ENCODE measurements at places on chromosomes 1 and 21.

GRCh38 chr1:247212627-247213617 is 41.1 kb upstream of the ZNF124 start:
- DNase-seq = no peak

- DNase-seq = no peak
Observed at GRCh38 chr1:71023515-71023914, 24.1 kb downstream of the PTGER3 start.

DNA sequence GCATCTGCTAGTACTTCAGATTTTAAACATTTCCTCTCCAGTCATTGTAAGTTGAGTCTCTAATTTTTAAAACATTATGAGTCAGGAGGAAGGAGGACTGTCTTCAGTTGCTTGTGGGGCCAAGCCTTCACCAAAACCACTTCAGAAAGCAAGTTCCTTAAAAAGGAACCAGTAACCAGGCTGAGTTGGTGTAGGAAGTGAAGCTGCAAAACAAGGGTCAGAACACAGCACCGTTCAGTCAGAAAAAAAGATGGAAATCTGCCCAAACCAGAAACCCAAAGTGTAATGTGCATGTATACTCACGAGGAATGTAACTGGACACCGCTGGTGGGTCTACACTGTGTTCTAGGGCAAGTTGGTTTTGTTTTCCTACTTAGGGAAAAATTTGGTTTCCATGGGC is 402.1 kb downstream of the SETD4 start:
- no peak for DNase-seq

GRCh38 chr1:182438326-182438725 is 11.6 kb upstream of the RGSL1 start:
- DNase-seq = no peak

GRCh38 chr1:8083739-8084484 is 57.8 kb upstream of the ERRFI1 start:
- DNase-seq = no peak

GRCh38 chr1:83829106-83829505 is 169.8 kb downstream of the TTLL7 start:
- DNase-seq = no peak

- DNase-seq = no peak
Observed at GRCh38 chr1:152495066-152495675, 15.4 kb upstream of the LCE5A start.

DNA sequence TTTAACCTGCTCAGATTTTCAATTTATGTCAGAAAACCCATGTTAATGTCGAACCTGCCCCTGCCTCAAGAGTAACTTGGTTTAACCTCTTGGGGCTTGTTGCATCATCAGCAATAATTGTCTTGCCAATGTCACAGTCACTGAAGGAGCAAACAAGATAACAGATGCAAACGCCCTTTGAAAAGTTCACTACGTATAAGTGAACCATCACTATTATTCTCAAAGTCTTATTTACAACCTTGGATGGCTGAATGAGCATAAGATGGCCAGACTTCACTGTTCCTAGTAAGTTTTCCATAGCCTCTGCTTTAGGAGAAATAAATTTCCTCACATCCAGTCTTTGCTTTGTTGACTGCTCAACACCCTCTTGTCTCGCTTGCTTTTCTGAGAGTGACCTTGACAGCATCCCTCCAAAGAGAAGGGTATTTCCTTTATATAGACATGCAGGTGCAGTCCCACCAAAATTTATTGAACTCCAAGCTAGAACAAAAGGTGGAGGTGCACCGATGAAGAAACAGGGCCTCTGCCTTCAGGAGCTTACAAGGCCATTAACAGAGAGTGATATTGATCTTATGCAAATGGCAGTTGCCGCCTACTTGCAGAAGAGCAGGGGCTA is 749 bp upstream of the LRIG2 start:
- no peak for DNase-seq

GRCh38 chr1:207831517-207832327 is 79.2 kb downstream of the CD34 start:
- no peak for DNase-seq

DNA sequence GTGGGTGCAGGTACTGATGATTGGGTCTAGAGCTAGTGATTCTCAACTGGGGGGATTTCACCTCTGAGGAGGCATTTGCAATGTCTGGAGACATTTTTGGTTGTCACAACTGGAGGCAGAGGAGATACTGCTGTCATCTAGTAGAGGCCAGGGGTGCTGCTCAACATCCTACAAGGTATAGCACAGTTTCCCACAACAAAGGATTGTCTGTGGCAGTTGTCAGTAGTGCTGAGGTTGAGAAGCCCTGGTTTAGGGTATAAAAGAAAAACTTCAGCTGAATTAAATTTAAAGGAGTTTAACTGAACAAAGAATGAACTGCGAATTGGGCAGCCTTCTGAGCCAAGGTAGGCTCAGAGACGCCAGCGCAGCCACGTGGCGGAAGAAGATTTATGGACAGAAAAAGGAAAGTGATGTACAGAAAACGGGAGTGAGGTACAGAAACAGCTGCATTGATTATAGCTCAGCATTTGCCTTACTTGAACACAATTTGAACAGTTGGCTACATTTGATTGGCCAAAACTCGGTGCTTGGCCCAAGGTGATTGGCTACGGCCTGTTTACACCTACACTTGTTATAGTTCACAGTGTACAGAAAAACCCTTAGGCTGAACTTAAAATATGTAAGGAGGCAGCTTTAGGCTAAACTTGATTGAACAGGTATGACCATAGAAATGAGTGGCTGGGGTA is 40.4 kb downstream of the MPZL1 start:
- no peak for DNase-seq

- no peak for DNase-seq
Observed at GRCh38 chr1:85125891-85126290, 74.9 kb downstream of the SYDE2 start.

DNA sequence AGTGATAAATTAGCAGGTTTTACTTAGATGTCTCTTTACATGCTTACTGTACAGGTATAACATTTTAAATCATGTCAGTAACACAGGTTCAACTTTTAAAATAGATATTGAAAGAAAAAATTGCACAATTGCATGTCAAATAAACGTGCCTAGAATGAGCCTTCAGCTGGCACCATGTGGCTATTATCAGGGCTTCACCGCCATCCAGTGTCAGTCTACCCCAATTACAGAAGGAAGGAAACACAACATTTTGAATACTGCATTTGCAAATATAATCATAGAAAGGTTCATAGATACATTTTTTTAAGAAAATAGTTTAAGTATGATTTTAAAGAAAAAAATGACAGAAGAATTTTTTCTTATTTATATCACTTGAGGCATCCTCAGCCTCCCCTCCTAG is 47.5 kb upstream of the SERTAD4 start:
- DNase-seq = no peak

DNA sequence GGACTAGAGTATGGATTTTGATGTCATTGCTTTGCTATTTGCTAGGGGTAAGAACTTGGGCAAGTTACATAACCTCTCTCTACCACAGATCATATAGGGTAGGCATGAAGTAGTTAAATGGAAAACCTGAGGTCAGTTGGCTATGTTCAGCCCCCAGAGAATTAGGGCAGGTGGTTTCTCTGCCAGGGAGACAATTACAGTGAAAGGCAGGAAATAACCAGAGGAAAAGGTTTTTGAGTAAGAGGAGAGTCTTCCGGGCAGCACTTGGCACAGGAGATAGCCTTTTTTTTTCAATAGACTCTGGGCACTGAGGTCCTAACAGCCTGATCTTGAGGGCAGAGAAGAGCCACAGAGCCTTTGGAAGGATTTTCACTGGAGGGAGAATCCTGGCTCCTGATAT is 16.7 kb upstream of the SERBP1 start:
- DNase-seq = no peak

Data from stimulated activated CD8-positive, alpha-beta memory T cell treated with anti-CD3 and anti-CD28 coated beads, Interleukin-2, amount 100 ng/mL, for 48 hours (primary cell).